ENCODE measurements at places on chromosomes 2 and 18.

DNA sequence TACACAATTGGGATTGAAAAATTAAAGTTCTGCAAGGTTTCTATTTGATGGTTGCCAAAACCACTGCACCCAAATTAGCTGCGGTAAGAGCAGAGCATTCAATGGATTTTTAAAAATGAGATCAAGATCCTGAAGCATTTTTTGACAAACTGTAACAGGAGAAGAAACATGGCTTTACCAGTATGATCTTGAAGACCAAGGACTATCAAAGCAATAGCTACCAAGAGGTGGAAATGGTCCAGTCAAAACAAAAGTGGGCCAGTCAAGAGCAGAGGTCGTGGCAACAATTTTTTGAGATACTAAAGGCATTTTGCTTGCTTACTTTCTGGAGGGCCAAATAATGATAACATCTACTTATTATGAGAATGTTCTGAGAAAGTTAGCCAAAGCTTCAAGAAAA lies 186.8 kb downstream of the RDH14 start:
- DNase-seq = no peak

- DNase-seq = no peak
Measured at GRCh38 chr2:6920743-6921064, 3.5 kb downstream of the RNF144A start.

DNA sequence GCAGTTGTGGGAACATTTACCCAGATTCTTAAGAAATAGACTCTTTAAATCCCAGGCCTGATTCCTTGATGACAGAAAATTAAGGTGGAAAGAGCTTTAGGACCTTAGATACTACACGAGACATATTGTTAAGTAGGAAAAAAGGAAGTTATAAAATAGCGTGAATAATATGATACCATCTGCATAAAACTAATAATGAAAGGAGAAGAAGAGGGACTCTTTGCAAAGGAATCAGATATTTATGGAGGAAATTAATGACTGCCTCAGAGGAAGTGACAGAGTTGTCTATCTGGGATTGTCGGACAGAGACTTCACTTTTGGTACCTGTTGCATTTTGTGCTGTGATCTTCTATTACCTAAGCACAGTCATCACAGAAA lies 20.8 kb downstream of the APCDD1 start:
- no peak for DNase-seq

GRCh38 chr2:220188031-220188430 lies 560.6 kb downstream of the SLC4A3 start:
- DNase-seq = no peak

GRCh38 chr2:174560737-174561136 lies 36.9 kb downstream of the WIPF1 start:
- no peak for DNase-seq

DNA sequence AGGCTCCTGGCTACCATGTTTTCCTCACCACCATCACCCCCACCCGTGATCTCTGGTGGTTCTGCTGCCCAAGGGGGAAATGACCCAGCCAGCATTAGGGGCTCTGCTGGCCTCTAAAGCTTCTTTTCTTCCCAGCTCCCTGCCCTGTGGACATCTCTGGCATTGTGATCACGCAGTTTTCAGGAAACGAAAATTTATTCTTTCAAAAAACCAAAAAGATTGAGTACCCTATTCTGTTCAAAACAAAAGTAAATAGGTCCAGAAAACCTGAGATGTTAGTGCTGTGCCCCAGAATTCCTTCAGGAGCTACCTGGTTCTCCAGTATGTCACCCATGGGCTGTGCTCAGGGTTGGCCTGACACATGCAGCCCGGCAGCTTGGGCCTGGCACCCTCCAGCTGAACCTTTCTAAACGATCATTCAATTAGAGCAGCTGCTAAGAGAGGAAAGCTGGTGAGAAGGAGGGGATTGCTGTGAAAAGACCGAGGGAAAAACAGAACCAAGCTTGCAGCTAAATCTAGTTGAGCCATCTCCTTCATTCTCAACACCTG lies 157.5 kb downstream of the MGAT5 start:
- DNase-seq = no peak

- no peak for DNase-seq
Measured at GRCh38 chr2:72926811-72927465, 9.6 kb downstream of the EMX1 start.

- no peak for DNase-seq
Measured at GRCh38 chr2:191659198-191659597, 18.7 kb upstream of the NABP1 start.

- DNase-seq = no peak
Measured at GRCh38 chr2:167749016-167749415, 498.4 kb downstream of the STK39 start.

- no peak for DNase-seq
Measured at GRCh38 chr18:55858661-55859515, 270.9 kb upstream of the TCF4 start.

DNA sequence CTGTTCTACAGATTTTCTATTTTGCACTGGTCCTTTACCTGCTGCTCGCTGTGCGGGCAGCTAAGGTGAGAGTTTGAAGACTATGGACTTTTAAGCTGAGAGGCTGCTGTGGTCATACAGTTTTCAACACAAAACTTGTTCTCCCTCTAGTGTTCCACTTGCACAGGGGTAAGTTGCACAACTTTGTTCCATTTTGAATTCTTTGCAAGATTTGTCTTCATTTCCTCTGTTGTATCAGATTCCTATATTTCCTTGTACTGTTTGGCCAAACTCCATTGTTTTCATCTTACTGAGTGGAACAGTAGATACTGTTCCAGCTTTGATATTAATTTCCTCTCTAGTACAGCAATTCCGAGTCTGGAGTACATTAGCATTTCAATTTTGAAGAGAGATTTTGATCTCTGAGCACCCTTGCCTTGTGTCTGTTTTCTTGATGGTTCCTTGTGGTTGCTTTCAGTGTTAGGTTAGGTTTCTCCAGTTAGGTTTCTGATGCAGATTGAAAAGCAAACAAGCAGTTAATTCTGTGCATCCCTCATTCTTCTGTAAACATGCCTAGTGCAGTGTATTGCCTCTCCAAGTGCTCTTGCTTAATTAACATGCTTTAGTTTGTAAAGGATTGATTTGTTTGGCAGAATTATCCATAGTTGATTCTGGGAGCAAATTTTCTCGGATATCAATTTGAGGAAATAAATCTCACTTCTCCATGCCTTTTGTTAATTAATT lies 188.8 kb downstream of the PTPRM start:
- DNase-seq = no peak

DNA sequence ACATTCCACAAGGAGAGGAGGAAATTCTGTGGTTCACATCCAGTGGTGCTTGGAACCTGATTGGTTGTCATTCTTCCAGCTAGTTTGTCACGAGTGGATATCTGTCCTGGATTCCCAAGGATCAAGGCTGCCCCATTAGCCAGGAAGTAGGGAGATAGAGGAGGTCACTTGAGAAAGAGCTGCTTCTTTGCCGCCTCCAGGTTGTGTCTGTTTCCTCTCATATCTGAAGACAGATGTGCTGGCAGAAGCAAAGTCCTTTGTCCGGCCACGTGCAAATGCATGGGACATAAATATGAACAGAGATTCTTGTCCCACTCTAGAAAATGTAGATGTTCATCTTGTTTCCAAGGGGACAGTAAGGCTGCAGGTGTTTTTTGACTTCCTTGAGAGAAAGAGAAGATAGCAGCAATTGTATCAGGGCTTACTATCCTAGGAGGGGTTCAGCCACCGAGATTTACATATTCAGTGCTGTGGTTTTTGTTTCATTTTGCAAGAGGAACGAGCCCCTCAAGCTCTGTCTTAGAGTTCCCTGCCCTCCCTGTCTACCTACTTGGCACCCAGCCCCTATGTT lies 174.4 kb downstream of the RPIA start:
- no peak for DNase-seq

- DNase-seq = no peak
Measured at GRCh38 chr18:47250391-47251046, 941 bp downstream of the SKOR2 start.

- DNase-seq = no peak
Measured at GRCh38 chr2:216557820-216558219, 59.2 kb downstream of the RPL37A start.

DNA sequence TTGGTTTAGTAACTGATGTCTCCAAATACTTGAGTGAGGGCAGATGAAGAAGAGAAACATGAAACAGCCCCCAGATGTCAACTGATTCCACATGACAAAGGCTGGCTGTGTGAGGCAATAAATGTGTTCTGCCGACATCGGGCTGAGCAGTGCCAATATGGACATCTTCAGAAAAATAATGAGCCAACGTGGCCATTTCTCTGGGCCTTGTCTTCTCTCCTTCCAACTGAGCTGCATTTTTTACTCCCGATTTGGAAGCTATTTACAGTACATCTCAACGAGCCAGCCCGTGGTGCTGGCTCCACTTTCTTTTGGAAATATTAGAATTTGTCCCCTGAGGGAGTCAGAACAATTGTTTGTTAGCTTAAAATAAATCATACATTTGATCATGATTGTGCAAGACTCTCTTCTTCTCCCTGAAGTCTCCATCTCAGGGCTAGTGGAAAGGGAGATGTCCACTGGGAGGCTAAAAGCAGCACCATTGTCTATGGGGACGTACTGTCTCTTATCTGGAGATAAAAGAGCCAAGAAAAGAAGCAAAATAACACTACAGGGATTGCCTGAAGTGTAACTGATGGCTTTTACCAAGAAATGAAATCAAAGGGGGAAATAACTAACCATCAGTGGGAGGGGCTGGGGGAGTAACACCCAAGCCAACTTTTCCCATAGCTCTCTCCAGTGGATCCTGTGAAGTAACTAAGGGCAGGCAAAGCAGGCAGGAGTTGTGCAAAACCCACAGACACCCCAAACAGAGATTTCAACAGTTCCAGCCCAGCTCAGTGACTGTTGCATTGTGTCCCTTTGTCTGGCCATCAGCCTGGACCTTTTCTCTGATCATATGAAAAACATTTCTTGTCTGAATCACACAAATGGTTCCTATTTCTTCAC lies 114.8 kb downstream of the RDH14 start:
- no peak for DNase-seq

GRCh38 chr2:63093502-63093901 lies 42.9 kb downstream of the OTX1 start:
- no peak for DNase-seq
